ENCODE measurements at places on chromosomes 5 and 9.

- no peak for DNase-seq
Observed at GRCh38 chr5:45017568-45017967, 208.8 kb downstream of the MRPS30 start.

GRCh38 chr9:129146441-129146941, 31.6 kb downstream of the IER5L start:
- DNase-seq = no peak

DNA sequence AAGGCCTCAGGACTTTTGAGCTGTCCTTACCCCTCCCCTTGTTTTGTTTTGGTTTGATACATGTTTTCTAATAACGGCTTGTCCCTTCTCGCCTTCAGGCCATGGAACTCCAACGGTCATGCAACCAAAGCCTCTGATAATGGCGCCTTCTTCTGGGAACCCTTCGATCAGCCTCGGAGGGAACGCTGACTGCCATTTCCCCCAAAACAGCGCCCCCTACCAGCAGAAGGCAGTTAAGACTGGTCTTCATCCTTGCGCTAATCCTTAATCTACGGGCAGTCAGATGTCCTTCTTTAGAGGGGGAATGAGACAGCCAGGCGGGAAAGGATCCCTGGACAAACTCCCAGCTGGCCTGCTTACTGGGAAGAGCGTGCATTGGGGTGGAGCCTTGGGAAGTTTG, 276.6 kb downstream of the ICE1 start:
- no peak for DNase-seq

DNA sequence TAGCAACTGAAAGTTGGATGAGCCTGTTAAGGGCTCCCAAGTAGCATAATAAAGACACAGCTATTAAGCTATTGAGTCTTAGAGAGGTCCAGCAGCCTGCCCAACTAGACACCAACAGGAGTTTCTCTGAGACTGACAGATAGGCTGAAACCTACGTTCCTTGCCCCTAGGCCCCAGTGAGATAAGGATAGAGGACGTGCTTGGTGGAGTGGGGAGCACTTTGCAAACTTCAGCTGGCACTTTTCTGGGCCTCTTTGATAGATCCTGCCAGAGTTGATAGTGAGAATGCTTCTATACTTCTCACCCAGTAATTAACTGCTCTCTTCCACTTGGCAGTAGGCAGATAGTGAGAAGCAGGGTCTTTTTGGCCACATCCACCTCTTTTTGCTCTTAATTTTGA, 20.8 kb upstream of the CTNNA1 start:
- no peak for DNase-seq

DNA sequence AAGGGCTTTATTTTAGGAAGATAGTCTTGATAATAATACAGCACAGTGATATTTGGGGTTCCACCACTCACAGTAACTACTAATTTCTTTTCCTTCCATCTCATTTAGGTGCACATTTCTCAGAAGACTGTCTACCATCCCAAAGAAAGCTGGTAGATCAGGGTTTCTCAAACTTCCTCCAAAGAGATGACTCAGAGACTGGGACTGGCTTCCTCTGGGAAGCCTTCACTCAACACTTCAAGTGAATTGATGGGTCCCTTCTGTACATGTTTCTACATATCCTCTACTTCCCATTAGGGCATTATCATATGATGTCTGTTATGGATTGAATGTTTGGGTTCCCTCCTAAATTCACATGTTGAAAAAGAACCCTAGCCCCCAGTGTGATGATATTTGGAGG, 138.5 kb downstream of the SPOCK1 start:
- DNase-seq = no peak

GRCh38 chr5:135600152-135600570, 21.4 kb upstream of the CXCL14 start:
- DNase-seq = no peak

- DNase-seq = no peak
Observed at GRCh38 chr9:106482733-106483132, 380.2 kb upstream of the ZNF462 start.

DNA sequence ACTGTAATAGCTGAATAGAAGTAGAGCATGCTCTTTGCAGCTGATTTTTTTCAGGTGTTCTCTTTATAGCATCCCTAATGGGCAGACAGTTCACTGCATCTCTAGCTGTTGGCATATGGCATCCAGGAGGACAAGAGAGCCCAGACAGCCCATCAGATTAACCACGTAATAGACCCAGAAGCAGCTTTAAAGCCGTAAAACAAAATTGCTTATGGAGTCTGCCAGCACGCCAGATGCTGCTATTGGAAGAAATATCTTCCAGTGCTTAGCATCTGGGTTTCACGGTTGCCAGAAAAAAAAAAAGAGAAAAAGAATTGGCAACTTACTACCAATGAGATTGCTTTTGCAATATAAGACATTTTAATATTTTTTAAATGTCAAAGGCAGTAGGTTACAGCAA, 869.4 kb upstream of the NUDT12 start:
- DNase-seq = no peak

GRCh38 chr5:36060420-36060887, 6.2 kb downstream of the UGT3A2 start:
- no peak for DNase-seq
